G401 (cell line): ENCODE measurements at places on chromosomes 12 and 14. TPM values are rescaled to one million over a fixed set of nuclear protein-coding genes. Genes with fewer than 3 reads are reported as not detected.

Gene ARHGEF25
- 4.6 and 5.7 TPM in 2 replicates for total RNA-seq

Gene NGB
- total RNA-seq = not detected in 2 replicates

Gene SPTB
- not detected in 2 replicates for total RNA-seq

Gene NRL
- 1.3 and 2.8 TPM in 2 replicates for total RNA-seq

Gene APOLD1
- total RNA-seq = 31.6 and 39.5 TPM in 2 replicates

Gene ENDOU
- total RNA-seq = 1.9 TPM in 1 of 2 replicates, not detected in the other

Gene SMIM41
- not detected in 2 replicates for total RNA-seq
